ENCODE measurements at places on chromosomes 3 and 15.
A peak's percentile ranks its signal among the peaks of the same experiment; 100 is the strongest.

DNA sequence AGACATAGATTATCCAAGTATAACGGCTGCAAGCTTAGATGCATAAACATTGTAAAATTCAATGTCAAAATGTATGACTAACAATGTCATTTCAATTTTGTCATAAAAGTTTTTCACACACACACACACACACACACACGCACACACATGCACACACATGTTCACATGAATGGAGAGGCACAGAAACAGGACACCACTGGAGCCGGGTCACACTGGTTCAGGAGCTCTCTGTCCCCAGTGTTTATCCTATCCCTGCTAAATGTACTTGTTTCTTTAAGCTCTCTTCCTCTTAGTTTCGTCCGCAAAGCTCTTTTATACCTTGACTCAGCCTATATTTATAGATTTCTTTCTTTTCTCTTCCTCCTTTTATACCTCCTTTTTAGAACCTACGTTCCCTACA is 249.9 kb downstream of the CADPS start:
- no peak for DNase-seq

GRCh38 chr3:132034097-132034485 is 723 bp downstream of the CPNE4 start:
- DNase-seq, result no peak

DNA sequence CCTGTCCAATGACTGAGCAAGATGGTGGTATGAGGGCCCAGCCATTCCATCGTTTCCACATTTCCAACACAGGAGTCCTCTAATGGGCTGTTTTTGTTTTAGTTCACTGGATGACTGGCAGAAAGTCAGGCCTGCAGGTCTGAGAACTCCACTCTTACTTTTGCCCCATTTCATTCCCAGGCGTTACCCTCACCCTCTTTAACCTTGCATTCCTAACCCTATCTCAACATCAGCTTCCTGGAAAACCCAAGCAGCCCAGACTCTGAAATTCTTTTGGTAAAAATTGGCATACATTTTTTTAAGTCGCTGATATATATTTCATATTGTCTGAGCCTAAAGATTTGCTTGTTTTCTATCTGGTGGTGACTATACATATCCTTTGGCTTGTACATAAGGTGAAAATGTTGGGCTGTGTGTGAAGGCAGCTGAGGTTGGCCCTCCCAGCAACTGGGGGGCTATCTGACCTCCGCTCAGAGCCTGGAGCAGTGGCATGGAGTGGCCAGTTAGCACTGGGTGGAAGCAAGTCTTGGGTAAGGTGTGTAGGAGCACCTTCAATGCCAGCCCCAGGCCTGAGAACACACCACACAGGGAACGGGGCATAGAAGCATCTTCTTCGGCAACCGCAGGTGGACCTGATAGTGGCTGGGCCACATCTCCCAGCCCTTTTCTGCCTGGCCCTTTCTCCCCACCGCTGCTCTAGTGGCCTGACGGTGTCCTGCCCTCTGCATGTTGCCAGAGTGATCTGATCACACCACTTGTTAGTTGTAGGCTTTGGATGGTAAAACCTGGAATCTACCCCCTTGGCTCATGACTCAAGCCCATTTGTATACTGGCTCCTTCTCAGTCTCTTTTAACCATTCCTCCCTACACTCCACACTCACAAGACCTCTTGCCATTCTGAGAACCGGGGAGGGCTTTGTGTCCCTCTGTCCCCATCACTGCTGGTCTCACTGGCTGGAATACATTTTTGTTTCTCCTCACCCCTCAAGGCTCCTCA is 50.0 kb downstream of the AMOTL2 start:
- no peak for DNase-seq

GRCh38 chr3:188007897-188008296 is 146.1 kb upstream of the LPP start:
- DNase-seq, result no peak

- no peak for DNase-seq
These were observed 69.9 kb downstream of the SIDT1 start for GRCh38 chr3:113602256-113602655.

GRCh38 chr3:127033786-127034185 is 50.9 kb downstream of the PLXNA1 start:
- DNase-seq, result no peak

DNA sequence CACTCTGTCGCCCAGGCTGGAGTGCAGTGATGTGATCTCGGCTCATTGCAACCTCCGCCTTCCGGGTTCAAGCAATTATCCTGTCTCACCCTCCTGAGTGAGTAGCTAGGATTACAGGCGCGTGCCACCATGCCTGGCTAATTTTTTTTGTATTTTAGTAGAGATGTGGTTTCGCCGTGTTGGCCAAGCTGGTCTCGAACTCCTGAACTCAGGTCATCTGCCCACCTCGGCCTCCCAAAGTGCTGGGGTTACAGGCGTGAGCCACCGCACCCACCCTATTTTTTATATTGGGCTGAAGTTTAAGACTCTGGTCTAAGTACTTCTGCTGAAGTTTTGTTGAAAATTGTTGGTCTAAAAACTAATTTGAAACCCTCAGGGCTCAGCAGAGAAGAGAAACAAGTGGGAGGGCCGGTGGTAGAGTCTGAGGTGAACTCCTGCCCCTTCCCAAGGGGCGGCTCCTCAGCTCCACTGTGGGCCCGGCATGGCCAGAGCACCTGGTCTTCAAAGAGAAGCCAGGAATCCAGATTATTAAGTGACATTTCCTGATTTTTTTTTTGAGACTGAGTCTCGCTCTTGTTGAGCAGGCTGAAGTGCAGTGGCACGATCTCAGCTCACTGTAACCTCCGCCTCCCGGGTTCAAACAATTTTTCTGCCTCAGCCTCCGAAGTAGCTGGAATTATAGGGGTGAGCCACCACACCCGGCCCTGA is 4.0 kb downstream of the HDAC11 start:
- DNase-seq, result no peak

- DNase-seq, result no peak
These were observed 397.5 kb downstream of the ZIC4 start for GRCh38 chr3:147008886-147009285.

DNA sequence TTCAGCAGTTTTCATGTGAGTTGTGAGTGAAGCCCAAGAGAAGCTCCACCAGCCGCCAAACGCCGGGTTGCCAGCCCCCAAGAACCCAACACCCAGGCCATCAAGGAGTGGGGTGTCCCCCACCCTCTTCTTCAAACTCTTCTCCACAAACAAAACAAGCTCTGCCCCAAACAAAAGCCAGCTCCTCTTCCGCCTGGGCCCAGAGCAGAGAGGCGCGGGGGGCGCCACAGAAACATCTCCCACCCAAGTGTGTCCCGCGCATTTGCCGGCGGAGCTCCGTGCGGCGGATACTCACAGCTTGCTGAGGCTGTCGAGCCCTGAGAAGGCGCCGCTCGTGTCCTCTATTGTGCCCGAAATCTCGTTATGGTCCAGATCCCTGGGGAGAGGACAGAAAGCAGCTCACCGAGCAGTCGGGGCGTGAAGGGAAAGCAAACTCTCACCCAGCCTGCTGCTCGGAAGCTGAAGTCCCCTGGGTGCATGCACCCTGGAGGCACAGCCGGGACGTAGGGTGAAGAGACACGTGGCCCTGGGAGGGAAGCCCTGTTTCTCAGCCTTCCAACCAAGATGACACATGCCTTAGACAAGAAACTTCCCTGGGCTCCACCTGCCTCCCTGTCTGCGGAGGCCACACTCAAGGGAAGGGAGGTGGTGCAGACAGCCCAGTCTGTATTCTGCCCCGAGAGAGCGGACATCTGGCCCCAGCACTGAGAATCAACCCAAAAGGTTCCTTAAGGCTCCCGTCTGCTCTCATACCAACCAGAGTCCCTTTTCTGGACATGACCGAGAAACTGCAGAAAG is 95.7 kb downstream of the LRIG1 start:
- DNase-seq, result no peak

DNA sequence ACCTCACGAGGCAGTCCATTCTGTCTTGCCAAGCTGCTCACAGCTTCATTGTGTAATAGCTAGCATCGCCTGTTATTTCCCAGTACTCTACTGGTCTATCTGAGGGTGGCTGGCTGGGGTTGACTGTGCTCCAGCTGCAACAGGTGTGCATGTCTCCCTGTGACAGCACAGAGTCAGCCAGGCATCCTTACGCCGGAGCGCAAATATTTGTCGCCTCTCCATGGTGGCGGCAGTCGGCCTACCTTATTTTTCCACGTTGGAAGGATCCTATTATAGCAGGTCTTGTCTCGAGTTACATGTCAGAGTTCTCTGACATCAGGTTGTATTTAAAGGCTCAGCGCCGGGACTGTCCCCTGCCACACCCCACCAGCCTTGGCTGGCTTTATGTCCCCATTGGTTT is 307.1 kb downstream of the TLE3 start:
- DNase-seq, result no peak

- no peak for DNase-seq
These were observed 8.7 kb downstream of the CYP1A1 start for GRCh38 chr15:74716651-74717050.

GRCh38 chr3:108861401-108861800 is 38.8 kb downstream of the TRAT1 start:
- no peak for DNase-seq

- DNase-seq, result no peak
These were observed 148.5 kb downstream of the SOX2 start for GRCh38 chr3:181860235-181860634.

DNA sequence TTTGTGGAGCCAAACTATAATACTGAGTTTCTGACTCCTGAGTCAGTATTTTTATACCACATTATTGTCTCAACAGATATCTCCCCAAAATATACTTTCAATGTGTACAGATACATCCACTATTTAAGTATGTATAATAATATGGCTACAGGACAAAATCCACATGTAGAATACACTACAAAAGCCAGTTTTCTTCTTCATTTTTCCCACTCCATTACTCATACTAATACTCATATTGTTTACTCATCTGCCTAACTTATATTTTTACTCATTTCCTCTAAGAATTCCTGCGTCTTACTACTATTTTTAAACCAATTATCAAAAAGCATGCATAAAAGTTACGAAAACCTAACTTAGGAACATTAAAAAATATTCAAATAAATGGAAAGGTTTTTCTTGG is 440.8 kb downstream of the ZNF385D start:
- no peak for DNase-seq

- peak; percentile 26 for DNase-seq
These were observed 86.8 kb upstream of the UMPS start for GRCh38 chr3:124643453-124643852.

GRCh38 chr3:15271785-15272381 is 60.5 kb downstream of the SH3BP5 start:
- peak; percentile 93 for DNase-seq

DNA sequence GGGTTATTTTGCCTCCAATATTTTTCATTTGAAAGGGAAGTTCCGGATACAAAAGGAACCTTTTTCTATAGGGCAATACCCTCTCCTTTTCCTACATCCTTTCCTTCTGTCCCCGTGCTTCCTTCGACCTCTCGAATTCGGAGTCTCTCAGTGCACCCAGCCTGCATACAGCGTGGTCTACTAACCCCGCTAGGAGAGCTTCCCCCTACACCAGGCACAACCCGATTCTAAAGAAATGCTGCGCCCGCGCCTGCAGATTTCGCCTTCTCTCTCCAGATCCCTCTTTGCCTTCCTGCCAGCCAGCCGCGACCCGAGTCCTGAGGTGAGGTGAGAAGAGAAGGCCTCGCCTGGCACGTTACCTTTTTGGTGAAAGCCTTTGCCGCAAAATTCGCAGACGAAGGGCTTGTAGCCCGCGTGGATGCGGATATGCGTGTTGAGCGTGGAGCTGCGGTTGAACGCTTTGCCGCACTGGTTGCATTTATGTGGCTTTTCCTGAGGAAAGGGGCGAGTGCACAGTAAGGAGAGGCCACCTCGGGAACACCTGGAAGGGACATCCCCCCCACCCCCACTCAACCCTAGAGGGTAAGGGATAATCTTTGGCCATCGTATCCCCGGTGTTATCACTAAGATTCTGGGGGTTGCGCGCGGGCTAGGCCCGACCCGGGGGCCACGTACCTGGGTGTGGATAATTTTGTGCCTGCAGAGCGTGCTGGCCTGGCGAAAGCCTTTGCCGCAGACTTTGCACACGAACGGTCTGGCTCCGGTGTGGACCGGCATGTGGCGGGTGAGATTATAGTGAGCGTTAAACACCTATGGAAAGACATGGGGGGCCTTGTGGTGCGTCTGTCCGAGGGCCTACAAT is 2.3 kb downstream of the FEZF2 start:
- DNase-seq, result no peak

DNA sequence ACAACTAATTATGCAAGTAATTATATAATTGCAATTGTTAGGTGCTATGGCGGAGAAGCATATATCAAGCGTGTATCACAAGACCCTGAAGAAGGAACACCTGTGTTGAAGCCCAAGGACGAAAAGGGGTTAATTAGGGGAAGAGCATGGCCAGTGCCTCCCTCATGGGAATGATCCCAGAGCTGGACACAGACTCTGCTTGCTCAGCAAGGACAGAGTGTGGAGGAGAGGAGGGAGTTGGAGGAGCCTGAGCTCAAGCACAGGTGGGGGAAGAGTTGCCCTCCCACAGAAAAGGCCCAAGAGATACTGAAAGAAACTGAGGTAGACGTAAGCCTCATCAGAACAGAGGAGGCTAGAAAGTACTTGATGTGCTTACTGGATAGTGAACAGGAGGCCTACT is 423.7 kb downstream of the EPHB1 start:
- DNase-seq, result no peak

DNA sequence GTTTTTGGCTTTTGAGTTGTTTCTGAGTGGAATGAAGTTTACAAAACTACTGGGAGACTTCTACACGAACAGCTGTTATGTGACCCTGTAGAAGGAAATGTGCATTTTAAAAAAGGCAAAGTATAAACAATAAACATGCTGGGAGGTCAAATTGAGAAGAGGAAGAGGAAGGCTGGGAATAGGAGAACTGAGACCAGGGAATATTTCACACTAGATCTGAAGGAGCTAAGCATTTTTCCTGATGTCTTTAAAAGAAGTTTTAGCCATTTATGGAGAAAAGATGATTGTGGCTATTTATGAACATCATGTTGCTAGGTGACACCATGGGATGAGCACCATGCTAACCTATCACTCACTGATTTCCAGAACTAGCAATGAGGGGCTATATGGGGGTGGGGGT is 76.3 kb upstream of the FAM98B start:
- no peak for DNase-seq

DNA sequence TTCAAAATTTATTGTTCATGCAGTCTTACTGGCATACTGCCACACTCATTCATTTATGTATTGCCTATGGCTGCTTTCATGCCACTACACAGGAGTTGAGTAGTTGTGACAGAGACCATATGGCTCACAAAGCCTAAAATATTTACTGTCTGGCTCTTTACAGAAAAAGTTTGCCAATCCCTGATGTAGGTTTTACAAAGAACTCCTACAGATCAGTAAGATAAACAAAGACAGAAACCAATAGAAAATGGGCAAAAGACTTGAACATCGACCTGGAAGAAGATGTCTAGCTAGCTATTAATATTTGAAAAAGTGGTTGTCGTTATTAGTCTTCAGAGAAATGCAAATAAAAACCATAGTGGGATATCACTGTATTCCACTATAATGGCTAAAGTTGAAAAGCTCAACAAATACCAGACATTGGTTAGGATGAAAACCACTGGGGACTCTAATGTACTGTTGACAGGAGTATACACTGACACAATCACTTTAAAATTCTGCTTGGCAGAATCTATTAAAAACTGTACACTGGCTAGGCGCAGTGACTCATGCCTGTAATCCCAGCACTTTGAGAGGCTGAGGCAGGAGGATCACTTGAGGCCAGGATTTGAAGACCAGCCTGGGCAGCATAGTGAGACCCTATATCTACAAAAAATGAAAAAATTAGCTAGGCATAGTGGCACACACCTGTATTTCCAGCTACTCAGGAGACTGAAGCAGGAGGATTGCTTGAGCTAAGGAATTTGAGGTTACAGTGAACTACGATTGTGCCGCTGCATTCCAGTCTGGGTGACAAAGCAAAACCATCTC is 87.7 kb downstream of the NEO1 start:
- no peak for DNase-seq
